ENCODE measurements at places on chromosomes 7 and 10.

GRCh38 chr7:126370038-126370668 is 882.6 kb downstream of the GRM8 start:
- no peak for DNase-seq

DNA sequence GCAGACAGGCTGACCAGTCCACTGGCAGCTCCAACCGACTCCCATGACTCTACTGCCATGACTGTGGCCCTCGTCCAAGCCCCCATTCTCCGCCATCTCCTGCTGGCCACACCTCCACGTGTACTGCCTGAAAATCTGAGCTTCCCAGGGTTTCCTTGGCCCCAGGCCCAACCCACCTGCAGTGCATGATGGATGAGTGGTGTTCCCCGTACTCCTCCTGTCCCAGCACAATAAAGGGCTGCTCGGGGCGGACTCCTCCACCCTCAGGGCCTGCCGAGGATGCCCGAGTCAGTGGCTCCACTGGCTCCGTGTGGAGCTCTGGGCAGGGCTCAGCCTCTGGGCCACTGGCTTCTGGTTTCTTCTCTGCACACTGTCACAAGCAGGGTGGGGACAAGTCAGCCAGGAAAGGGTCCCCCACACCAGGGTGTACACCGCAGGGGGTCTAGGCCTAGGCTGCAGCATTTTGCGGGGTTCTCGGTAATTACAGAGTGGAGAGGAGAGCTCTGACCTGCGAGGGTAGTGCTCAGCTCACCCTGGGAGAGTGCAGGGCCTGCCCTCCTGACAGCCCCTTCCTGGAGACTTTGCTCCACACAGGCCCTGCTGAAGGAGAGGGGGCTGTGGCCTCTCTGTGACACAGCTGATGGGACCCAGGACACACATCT is 15.2 kb downstream of the WDR91 start:
- no peak for DNase-seq

- DNase-seq: no peak
These were observed 284.1 kb upstream of the SMIM30 start for GRCh38 chr7:113402482-113402881.

GRCh38 chr7:99124236-99124635 is 19.7 kb downstream of the SMURF1 start:
- no peak for DNase-seq

- no peak for DNase-seq
These were observed 172.0 kb upstream of the NOBOX start for GRCh38 chr7:144575456-144575855.

GRCh38 chr10:60362461-60362860 is 27.2 kb downstream of the ANK3 start:
- no peak for DNase-seq

DNA sequence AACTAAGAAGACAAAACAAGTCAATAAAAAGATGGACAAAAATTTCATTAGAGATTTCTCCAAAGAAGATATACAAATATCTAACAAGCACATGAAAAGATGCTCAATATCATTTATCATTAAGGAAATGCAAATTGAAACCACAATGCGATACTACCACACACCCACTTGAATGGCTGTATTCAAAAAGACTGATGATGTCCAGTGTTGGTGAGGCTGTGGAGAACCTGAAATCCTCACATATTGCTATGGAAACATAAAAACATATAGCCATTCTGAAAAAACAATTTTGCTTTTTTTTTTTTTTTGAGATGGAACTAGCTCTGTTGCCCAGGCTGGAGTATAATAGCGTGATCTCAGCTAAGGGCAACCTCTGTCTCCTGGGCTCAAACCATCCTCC is 124.1 kb upstream of the LAMB4 start:
- no peak for DNase-seq

- DNase-seq: no peak
These were observed 15.9 kb downstream of the TMEM209 start for GRCh38 chr7:130189343-130189742.

GRCh38 chr7:131326576-131326975 is 1.1 kb upstream of the MKLN1 start:
- no peak for DNase-seq

- DNase-seq: peak; percentile 74
These were observed 175.1 kb downstream of the SEPTIN7 start for GRCh38 chr7:35975851-35976454.

Measured in natural killer cell treated with Interleukin-12 subunit alpha and Interleukin-12 subunit beta and Interleukin-15 and Interleukin-18, amount 100 ng/mL, for 72 hours (primary cell).